ENCODE measurements at places on chromosomes 7 and 10. TPM values are rescaled to one million over a fixed set of nuclear protein-coding genes. Genes with fewer than 3 reads are reported as not detected.

Gene FAM171A1
- 4.2 TPM for total RNA-seq

DNA sequence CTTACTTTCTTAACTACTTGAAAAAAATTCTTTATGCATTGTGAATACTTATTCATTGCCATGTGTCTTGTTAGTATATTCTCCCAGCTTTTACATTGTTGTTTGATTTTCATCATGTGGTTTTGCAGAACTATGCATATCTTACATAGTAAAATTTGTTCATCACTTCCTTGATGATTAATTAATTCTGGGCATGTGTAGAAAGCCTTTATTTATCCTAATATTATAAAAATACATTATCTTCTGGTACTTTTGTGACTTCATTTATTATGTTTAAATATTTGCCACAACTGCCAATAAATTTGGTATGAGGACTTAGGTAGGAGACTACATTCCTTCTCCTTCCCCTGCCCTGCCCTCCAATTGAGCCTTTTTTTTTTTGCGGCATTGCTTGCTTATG lies 166.0 kb upstream of the ZNF32 start:
- DNase-seq, result no peak

DNA sequence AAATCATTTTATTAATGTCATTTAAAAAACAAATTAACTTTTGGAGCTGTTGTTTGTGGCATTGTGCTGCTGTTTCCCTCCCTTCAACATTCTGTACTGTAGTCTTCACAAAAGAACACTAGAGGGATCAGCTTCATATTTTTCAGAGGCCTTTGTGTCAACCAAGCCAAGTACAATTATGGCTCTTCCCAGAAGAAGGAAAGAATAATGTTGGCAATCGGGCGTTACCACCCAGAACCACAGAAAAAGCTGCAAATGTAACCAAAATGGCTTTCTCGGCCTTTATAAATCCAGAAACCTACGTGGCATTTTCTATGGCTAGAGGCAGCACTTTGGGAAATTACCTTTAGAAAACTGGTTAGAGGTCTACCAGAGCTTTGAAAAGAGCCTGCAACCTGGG lies 98.8 kb upstream of the COL1A2 start:
- no peak for DNase-seq

- no peak for DNase-seq
These were observed 69.9 kb downstream of the SYPL1 start for GRCh38 chr7:106042196-106042611.

GRCh38 chr7:73892003-73892999 lies 31.3 kb downstream of the TMEM270 start:
- no peak for DNase-seq

DNA sequence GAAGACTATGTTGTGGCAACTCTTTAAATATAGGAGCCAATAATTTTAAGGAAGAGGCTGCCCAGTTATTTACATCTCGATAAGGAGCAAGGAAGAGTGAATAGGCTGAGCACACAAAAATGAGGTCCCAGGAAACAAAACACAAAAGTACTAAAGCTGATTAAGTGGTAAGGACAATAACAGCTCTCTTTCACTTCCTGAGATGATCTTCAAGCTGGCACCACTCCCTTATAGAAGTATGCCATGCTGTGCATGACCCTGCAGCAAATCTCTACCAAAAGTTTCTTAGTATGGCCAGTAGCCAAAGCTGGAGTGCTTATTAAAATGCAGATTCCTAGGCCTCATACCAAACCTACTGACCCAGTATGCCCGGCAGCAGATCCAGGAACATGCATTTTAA lies 39.7 kb downstream of the CADPS2 start:
- no peak for DNase-seq

- no peak for DNase-seq
These were observed 214.7 kb downstream of the MAD1L1 start for GRCh38 chr7:2017914-2018568.

Gene ELOVL3
- not detected for total RNA-seq

Gene PALD1
- total RNA-seq, result 6.8 TPM

Gene WEE2
- total RNA-seq, result not detected

DNA sequence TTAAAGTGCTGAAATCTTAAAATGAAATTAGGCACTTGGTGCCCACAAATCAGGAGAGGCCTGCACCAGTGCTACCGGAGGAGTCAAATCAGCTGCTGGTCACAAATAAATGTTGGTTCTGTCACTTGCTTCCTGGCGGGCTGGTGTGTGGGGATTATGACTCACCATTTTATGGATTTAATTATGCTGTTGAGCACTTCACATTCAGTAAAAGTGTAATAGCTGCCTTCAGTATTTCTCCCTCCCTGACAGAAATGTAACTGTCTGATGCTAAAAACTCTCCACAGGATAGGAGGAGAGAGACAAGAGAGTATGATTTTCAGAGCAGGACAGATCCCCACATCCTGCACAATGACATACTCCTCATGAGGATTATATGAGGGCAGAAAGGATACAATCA lies 186.0 kb downstream of the JAZF1 start:
- DNase-seq, result no peak

Gene OGDHL
- total RNA-seq, result 0.40 TPM

DNA sequence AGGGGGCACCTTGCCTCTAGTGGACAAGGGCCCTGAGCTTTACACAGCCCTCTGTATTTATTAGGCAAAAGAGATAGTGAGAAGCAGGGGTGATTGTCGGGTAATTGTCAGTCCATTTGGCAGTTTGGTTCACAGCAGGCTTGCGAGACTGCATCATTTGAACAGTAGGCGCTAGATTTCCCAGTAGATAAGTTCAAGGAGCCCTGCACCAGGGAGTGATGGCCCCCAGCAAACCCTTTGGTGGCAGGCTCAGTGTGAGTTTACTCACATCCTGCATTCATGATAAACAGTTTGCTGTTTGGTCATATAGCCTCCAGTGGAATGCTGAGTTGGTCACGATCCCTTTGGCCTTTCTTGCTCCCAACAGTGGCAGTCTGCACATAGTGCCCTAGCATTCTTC lies 59.4 kb downstream of the MARCHF5 start:
- DNase-seq, result no peak

Gene NUTM2E
- 0.23 TPM for total RNA-seq

GRCh38 chr10:21692916-21693315 lies 158.9 kb downstream of the MLLT10 start:
- DNase-seq, result no peak

- no peak for DNase-seq
These were observed 127.7 kb downstream of the MYL10 start for GRCh38 chr7:101501351-101501750.

- DNase-seq, result no peak
These were observed 76.6 kb downstream of the SLC16A9 start for GRCh38 chr10:59633063-59633462.

Gene AKR1B1
- 106 TPM for total RNA-seq

Gene TFPI2
- total RNA-seq, result not detected

DNA sequence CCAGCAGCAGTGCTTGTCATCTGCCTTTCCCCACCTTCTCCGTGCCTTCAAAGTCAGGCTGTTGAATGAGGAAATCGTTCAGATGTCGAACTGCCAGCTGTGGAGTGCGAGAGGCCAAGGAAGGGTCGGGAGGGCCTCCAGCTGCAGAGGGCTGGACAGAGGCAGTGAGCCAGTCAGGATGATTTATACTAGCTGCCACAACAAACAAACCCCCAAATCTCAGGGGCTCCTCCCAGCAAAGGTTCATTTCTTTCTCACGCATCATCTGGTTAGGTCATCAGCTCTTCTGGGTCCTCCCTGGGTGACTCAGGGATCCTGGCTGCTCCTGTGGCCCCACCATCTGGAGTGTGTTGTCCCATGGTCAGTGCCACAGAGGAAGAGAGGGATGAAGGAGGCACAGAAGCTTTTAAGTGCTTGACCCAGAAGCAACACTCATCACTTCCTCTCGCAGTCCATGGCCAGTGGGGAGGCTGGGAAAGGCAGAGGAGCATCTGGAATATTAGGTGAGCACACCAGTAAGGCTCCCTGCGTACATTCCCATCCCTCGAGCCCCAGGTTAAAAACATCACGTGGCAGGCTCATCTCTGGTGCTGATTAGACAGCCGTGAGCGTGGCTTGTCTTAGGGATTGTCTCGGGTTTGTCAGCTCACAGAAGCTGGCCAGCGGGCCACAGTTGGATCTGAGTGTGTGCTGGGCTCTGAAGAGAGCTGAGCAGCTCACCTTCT lies 140.7 kb downstream of the RGS10 start:
- no peak for DNase-seq

- no peak for DNase-seq
These were observed 24.6 kb upstream of the CNPY1 start for GRCh38 chr7:155570991-155571390.

DNA sequence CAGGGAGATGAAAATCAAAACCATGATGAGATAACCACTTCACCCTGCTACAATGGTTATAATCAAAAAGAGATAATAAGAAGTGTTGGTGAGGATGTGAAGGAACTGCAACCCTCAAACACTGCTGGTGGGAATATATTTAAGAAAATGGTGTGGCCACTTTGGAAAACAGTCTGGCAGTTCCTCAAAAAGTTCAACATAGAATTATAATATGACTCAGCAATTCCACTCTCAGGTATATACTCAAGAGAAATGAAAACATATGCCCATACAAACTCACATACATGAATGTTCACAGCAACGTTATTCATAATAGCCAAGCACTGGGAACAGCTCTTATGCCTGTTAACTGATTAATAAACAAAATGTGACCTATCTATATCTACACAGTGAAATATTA lies 104.8 kb downstream of the SLC25A13 start:
- DNase-seq, result no peak

GRCh38 chr7:48636391-48637015 lies 287.8 kb upstream of the CDC14C start:
- no peak for DNase-seq

DNA sequence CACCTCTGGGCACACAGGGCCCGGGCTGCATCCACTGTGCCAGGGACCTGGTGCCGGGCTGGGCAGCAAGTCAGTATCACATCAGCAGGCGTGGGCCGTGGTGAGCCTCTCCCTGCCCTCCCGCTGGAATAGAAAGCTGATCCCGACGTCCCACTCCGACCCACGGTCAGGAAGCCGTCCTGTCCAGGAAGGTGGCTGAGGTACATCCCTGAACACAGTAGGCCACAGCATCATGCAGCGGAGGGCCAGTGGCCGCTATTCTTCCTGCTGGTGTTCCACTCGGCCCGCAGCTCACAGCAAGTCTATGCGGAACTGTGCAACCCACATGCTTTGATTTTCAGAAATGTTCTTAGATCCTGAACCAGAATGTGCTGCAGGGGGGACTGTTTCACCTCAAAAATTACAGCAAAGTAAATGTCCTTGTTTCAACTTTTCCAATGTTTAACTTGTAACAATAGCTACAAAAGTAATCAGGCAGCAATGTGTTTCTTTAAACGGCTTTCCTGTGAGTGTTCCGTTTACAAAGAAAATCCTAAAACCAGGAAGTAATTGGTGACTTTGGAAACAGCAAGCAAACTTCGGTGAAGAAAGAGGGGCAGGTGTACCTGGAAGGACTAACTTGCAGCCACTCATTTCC lies 676 bp upstream of the GPR146 start:
- no peak for DNase-seq

GRCh38 chr7:94056796-94057207 lies 52.6 kb upstream of the BET1 start:
- DNase-seq, result no peak

- no peak for DNase-seq
These were observed 166.0 kb downstream of the FANK1 start for GRCh38 chr10:126062131-126063032.

Gene SPDYE8
- not detected for total RNA-seq

GRCh38 chr7:155738652-155739537 lies 73.4 kb downstream of the SHH start:
- DNase-seq, result peak; percentile 89

Gene SNX10
- total RNA-seq, result 47.8 TPM

Gene METTL27
- total RNA-seq, result not detected

Gene BLNK
- total RNA-seq, result 0.16 TPM

- DNase-seq, result no peak
These were observed 79.8 kb upstream of the IFRD1 start for GRCh38 chr7:112370436-112370835.

Gene THNSL1
- 9.9 TPM for total RNA-seq

- DNase-seq, result no peak
These were observed 44.1 kb upstream of the PTPRN2 start for GRCh38 chr7:158631574-158632195.

DNA sequence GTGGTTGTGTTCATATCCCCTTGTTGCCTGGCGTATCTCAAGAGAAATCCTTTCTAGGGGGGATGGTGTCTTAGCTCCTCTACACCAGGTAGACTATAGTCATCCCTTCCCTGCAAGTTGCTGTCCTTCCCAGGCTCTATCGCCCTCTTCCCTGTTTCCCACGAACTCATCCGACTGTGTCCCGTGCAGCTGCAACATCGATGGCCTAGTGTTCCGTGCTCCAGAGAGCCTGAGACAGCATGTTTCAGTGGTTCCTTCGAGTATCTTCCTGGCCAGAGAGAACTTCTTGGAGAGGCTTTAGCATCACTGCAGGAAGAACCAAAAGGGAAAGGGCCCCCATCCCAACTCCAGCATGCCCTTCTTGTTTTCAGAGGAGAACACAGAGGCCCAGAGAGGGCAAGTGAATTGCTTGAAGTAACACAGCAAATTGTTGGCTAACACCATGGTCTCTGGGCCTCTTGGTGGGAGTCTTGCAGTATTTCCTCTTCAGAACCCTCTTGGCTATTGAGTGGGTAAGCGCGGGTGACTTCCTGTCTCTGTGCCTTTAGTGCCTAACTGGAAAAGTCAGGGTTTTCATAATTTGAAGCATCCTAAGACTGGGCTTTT lies 162.9 kb downstream of the RGS10 start:
- DNase-seq, result no peak

DNA sequence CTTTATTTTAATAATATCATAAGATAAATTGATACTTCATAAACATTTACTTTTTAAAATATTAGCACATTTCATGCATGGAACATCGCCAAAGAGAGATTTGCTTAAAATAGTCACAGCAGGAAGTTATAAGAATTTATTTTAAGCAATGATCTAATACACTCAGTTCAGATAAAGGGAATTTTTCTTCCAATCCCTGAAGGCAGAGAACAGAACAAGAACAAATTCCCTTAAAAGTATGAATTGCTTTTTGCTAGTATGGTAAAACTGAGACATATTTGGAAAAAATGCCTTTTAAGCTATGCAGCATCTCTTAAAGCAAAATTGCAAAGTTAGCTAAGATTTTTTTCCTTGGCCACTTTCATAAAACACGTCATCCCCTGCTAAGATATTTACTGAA lies 91.0 kb downstream of the SEMA3D start:
- DNase-seq, result no peak

Gene ZNF467
- not detected for total RNA-seq

DNA sequence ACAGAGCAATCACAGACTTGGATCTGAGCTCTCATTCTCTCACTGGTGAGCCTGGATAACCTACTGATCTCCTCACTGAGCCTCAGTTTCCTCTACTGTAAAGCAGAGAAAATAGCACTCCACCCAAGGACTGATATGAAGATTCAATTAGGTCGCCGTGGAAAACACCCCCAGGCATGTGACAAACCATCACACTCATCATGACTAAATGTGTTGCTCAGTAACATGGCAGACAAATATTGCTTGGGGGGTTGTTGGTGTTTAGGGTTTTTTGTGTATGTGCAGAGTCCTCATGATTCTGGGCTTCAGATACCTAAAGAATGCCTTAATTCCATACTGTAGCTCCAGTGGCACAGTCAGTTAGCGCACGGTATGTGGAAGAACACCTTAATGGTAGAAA lies 122.1 kb upstream of the TCF7L2 start:
- no peak for DNase-seq

Gene ORAI2
- total RNA-seq, result 35.8 TPM

Gene CYP17A1
- total RNA-seq, result not detected

Data from activated CD8-positive, alpha-beta T cell treated with anti-CD3 and anti-CD28 coated beads for 36 hours (primary cell).